ENCODE measurements at places on chromosomes 2 and 18. TPM values are rescaled to one million over a fixed set of nuclear protein-coding genes. Genes with fewer than 3 reads are reported as not detected.

The TUBA4B gene
- not detected for total RNA-seq

The ATG9A gene
- total RNA-seq = 52.6 TPM

The SIX2 gene
- not detected for total RNA-seq

The GLI2 gene
- total RNA-seq = not detected

The AQP12B gene
- total RNA-seq = not detected

The SERPINB3 gene
- not detected for total RNA-seq

The NOL4 gene
- total RNA-seq = not detected

The ZFP36L2 gene
- total RNA-seq = 264 TPM

The LRRC30 gene
- not detected for total RNA-seq

The EGR4 gene
- total RNA-seq = not detected
